ENCODE measurements at places on chromosomes 11 and 22.

DNA sequence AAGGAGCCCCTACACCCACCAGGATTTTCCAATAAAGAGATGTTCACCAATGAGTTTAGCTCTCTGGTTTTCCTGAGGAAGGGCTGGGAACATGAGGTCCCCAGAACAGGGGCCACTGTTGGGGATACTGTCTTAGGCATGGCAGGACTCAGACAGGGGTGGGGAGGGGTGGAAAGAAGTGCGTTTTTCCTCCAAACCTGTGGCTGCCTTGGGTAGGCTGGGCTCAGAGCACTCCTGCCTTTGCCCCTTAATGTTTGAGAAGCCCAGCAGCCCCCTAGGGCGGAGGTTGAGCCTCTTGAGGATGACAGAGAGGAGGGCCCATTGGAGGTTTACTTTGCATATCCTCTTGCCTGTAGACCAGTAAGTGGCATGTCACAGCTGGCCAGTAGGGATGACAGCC lies 10.6 kb downstream of the MTFP1 start:
- no peak for DNase-seq

DNA sequence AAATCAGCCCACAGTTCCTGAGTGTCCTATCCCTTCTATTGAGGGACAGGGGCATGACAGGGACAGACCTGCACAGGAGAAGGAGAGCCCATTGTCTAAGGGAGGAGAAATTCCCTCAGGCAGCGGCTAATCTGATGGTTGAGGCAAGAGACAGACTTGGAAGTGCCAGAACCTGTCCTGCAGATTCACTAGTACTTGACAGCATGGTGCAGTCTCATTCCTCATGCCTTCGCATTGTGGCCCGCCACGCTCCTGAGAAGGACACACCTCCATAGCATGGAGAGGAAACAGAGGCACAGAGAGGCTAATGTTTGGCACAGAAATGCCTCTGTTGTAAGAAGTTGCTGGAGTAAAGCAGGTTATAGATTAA lies 3.2 kb downstream of the P2RY6 start:
- DNase-seq, result no peak

DNA sequence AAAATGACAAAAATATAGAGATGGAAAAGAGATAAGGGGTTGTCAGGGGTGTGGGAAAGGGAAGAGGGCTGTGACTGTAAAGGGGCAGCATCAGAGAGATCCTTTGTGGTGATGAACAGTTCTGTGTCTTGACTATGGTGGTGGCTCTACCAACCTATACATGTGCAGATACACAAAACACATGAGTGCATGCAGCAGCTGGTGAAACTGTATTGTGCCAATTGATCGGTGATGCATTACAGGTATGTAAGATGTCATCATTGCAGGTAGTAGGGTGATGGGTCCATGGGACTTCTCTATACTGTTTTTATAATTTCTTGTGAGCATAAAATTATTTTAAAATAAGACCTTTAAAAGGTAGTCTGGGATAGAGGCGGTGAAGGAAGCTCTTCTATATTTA lies 24.1 kb upstream of the ZDHHC13 start:
- DNase-seq, result no peak

DNA sequence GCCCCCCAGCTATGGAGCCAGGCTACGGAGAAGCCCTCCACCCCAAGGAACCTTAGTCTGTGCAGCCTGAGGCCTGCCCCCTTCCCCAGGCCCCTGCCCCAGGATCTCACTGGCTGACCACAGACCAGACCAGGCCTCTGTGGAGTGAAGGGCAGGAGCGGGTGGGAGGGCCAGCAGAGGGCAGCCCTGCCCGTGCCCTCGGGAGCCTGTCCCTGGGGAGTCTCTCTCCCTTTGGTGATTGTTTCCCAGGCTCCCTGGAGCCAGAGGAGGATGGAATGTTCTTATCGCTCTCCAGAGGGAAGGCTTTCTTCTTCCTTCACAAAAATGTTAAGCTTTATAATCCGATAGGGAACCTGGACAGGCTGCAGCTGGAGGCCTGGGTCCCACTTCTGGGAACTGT lies 455.3 kb downstream of the SOX6 start:
- no peak for DNase-seq

- DNase-seq, result no peak
Observed at GRCh38 chr11:77127920-77128691, at the start of gene MYO7A. TSS of gene MYO7A (plus strand) at chr11:77128246. CDS start at chr11:77130635, 2,389 bp downstream.

DNA sequence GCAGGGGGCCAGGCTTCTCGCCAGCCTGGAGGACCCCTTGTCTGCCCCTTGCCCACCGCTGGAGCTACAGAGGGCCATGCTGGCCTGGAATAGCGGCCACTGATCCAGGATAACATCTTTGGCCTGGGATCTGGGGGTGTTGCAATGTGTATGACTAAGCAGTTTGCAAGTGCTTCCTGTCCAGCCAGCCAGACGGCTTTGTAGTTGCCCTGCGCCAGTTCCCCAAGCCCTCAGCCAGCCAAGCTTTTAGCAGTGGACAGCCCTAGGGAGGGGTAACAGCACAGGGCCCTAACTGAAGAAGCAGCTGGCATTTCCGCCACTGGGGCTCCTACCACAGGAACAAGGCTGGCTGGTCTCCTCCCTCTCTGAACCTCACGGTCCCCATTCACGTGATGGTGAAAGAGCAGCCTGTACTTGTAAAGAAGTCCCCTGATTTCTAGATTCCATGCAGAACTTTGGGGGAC lies 32.1 kb downstream of the UQCR10 start:
- no peak for DNase-seq

DNA sequence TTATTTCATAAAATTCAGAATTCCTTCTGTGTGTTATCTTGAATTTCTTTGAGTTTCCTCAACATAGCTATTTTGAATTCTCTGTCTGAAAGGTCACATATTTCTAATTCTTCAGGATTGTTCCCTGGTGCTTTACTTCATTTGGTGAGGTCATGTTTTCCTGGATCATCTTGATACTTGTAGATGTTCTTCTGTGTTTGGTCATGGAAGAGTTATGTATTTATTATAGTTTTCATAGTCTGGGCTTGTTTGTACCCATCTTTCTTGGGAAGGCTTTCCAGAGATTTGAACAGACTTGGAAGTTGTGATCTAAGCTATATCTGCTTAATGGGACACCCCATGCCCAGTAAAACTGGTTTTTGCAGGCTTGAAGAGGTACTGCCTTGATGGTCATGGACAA lies 149.6 kb downstream of the METTL15 start:
- no peak for DNase-seq

DNA sequence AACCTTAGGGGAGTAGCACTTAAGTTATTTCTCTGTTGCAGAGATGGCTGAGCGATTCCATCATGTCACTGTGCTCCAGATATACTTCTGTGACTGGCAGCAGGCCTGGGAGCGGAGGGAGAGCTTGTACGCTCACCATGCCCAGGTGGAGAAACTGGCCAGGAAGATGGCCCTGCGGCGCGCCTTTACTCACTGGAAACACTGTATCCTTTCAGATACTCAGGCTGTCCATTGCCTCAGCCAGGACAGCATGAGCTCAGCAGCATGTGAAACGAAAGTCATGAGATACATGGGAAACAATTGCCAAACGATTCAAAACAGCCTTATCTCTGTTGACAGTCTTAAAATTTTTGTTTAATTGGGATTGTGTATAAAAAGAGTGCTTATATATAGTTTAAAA lies 78.9 kb downstream of the SFI1 start:
- DNase-seq, result no peak

DNA sequence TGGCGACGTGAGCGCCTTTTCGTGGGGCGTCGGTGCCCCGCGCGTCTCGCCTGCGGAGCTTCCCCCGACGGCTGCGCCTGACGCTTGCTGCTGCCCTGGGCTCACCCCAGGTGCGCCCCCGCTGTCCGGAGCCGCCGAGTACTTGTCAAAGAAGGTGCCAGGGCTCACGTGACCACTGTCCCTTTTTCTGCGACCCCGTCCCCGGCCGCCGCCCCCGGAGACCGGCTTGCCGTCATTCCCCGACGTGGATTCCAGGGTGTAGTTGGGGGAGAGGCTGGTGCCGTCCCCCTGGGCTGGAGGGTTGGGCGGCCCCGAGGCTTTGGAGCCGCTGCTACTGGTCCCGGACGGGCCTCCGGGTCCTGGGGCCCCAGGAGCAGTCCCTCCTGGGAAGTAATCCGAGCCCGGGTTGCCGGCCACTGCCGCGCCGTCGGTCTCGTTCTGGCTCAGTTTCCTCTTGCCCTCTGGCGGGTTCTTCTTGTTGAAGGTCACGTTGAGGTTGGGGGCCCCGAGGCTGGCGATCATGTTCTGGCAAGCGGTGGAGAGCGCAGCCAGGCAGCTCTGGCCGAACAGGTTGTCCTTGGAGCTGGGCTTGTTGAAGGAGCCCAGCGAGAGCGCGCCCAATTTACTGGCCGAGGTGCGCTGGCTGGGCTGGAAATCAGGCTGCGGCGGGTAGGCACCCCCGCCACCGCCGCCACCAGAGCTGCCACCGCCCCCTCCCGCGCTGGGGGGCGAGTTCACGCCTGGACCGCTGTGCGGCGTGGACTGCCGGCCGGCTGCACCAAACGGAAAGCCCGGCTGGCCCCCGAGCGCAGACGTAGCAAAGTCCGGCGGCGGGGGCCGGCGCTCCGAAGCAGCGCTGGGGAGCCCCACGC lies 3.8 kb downstream of the MN1 start:
- DNase-seq, result no peak

- no peak for DNase-seq
Observed at GRCh38 chr11:128867277-128867676, at the start of gene KCNJ1. TSS of gene KCNJ1 (minus strand) at chr11:128867296. CDS start at chr11:128840243, 27,053 bp downstream.

DNA sequence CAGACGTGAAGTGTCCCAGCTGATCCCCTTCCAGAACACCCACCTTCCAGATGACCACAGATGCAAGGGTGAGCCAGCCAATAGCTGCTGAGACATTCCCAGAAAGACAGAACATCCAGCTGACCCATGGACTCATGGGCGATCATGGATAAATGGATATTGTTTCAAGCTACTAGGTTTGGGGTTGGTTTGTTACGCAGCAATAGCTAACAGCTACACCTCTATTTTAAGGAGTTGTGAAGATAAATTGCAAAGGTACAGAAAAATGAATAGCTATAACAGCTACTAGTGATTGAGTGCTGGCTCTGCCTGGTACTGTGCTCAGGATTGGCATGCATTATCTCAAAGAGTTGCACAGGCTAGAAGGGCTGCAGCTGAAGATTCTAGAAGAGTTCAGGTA lies 122.5 kb downstream of the MIAT start:
- no peak for DNase-seq

GRCh38 chr11:12043959-12044791 lies 35.7 kb upstream of the DKK3 start:
- DNase-seq, result no peak

GRCh38 chr11:1701091-1701807 lies 4.3 kb downstream of the KRTAP5-6 start:
- no peak for DNase-seq

- peak; percentile 13 for DNase-seq
Observed at GRCh38 chr11:19441752-19442553, 201.2 kb upstream of the E2F8 start.

DNA sequence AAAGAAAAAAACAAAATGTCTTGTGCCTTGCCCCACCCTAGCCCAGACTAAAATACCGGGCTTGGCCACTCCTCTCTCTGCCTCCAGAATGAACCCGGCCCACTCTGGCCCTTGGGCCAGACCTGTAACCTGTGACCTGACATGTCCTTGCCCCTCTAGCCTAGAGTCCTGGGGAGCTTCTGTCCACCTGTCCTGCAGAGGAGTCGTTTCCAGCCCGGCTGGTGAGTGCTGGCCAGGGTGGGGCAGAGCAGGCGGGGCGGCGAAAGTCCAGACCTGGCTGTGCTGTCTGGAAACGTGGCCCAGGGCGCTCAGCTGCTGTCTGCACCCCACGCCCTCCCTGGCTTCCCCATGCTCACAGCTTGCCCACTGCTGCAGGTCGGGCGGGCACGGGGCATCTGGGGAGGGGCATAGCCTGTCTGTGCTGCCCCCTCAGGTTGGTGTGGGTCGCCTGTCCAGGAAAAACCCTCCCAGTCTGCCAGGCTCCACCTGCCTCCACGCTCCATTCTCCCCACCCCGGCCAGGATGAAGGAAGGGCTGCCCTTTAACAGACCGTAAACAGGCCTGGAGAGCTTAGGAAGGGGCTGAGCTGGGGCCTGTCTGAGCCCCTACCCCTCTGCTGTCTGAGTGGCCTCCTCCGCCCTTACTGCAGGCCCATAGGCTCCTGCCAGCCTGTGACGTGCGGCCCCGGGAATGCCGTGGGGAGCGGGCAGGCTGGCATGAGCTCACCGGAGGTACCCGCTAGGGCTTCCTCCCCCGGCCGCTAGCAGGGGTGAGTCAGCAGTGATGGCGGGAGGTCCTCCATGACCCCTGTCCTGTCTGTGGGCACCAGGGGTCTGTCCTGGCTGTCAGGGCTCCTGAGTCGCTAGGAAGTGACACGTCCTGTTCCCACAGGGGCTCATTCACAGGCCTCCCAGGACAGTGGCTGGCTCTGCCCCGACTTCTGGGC lies 1.9 kb downstream of the CD151 start:
- no peak for DNase-seq

- DNase-seq, result no peak
Observed at GRCh38 chr22:25892678-25893077, 150.7 kb downstream of the MYO18B start.

DNA sequence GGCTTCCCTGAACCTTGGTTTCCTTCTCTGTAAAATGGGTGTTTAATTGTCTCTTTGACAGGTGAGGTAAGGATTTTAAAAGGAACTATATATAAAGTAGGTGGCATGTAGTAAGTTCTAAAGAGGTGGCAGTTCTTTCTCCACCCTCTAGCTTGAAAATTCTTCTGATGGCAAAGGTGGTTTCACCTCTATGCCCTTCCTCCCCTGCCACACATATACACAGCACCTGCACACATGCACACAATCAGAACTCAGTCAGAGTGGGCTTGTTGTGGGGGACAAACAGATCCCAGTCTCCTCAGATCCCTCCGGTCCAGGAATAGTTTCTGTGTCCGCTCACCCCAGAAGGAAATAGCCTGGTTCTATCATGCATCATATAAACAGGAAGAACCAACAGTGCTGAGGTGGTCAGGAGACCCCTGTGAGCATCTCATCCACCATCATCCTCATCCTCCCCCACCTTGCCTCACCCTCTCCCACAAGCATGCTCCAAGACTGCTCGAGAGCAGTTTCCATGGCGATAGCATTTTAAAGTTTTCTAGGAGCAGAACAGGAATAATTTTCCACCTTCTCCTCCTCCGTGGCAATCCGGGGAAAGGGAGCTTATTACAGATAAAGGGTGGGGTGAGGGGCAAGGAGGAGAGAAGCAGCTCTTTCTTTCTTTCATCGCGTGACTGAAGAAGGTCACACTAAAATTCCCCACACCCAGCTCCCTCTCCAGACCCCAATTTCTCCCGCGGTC lies 123.6 kb downstream of the CHST1 start:
- DNase-seq, result no peak

GRCh38 chr22:45994491-45995404 lies 17.8 kb upstream of the WNT7B start:
- DNase-seq, result no peak

DNA sequence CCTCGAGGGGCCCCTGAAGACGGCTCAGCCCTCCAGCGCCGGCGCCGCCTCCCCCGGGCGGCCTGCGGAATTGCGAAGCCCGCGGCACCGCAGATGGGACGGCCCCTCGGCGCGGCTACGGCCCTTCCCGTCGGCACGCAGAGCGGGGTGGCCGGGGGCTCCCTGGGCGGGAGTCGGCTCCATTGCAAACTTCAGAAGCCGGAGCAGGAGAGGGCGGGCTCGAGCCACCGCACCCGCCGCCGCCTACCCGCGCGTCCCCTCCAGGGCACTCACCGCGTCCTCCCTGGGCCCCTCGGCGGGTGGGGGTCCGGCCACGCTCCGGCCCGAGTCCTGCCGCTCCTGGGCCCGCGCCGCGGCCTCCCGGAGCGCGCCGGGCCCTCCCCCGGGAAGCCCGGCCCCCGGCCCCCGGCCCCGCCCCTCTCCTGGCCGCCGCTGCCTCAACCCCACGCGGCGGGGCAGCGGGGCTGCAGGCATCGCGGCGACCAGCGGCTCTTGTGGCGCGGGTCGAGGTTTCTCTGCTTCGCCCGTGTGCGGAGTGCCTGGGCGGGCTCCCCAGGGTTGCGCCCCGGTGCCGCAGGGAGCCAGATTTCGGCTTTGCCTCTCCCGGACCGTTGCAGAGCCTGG lies at the start of gene PACSIN3:
Gene PACSIN3, minus strand, starts transcription at position 359 of the 624 bp plus-strand sequence. CDS start 3,707 bp downstream, outside the sequence.
- DNase-seq, result no peak
